ENCODE measurements at places on chromosomes 5 and 9.

GRCh38 chr9:20209391-20210340 lies 412.6 kb downstream of the MLLT3 start:
- DNase-seq: no peak

GRCh38 chr9:129676975-129677374 lies 11.5 kb downstream of the PRRX2 start:
- no peak for DNase-seq

- no peak for DNase-seq
Observed at GRCh38 chr5:133132717-133133116, 80.9 kb downstream of the HSPA4 start.

GRCh38 chr5:17330386-17330785 lies 113.0 kb downstream of the BASP1 start:
- no peak for DNase-seq

- no peak for DNase-seq
Observed at GRCh38 chr5:91635950-91636734, 253.0 kb upstream of the ARRDC3 start.

DNA sequence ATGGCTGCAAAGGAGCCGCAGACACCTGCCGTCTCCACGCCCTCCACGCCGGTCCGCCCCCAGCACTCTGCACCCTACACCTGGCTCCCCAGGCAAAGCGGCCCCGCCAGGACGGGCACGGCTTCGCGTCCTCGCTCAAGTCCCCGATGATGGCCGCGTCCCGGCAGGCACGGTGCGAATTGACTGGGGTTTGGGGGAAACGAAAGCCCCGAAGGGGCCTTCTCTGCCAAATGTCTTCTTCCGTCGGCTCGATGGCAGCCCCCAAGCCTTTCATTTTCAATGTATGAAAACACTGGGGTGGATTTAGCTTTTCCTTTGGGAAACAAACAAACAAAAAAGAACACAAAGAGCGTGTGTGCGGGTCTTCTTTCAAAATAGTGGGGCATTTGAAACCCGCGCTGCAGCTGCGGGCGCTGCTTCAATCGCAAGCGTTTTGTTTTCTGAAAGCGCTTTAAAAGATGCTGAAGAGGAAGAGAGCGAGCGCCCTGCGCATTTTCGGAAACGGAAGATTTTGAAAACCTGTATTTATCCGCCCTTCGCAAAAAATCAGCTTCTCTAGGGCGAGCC lies 160.0 kb downstream of the RMI1 start:
- DNase-seq: no peak

DNA sequence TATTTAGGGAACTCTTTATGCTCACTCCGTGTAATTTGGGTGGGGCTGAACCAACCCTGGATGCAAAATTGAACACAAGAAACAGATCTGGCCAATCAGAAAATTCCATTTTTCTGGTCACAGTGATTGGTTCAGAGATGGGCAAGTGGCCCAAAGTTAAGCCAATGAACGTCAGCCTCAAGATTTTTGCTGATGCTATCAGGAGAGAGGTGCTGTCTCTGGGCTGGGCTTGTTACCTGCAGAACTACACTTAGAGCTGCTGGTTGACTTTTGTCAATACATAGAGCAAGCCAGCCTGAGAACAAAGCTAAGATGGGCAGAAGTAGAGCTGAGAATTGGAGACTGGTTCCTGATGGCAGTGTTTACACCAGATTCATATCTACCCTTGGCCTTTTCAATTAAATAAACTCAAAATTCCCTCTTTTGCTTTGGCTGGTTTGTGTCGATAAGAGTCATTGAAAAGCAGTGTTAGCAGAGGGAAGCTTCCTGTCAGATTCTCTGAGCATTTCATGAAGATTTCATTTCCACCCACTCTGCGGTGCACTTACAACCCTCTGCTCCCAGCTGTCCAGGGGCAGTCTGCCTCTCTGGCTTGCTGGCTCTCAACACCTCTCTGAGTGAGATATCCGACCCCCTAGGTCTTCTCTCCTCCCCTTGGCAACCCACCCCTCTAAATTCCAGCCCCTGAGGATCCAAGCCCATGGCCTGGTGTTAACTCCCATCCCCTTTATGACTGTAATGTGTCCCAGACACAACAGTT lies 64.5 kb upstream of the PPARGC1B start:
- DNase-seq: no peak
